T1000 (cell line): ENCODE measurements at places on chromosomes 1 and 21.

DNA sequence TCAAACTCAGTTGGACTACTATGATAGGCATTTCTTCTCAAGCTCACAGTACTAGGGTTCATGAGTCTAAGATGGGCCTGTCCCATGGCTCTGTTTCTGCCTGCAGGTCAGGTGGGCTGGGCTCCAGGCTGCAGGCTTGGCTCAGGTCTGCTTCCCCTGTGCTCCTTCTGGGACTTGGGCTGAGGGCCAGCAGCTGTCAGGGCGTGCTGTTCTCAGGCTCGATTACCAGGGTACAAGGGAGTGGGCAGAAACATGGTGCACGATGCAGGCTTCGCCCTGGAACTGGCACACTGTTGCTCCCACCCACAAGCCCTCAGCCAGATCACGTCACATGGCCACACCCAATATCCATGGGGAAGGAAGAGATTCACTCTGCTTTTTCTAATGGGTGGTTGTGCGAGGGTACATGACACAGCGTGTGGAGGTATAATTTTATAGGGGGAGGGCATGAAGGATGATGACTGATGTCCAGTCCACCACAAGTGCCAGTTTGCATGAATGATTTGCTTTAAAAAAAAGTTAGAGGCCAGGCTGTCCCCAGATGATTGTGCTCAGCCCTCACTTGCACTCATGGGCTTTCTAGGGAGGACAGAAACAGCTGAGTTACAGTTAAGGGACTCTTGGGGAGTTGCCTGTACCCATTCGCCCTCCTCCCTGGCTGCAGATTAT lies 118.0 kb downstream of the ACTL8 start:
- DNase-seq: no peak

- no peak for DNase-seq
These were observed 6.3 kb upstream of the CHI3L2 start for GRCh38 chr1:111221276-111221632.

DNA sequence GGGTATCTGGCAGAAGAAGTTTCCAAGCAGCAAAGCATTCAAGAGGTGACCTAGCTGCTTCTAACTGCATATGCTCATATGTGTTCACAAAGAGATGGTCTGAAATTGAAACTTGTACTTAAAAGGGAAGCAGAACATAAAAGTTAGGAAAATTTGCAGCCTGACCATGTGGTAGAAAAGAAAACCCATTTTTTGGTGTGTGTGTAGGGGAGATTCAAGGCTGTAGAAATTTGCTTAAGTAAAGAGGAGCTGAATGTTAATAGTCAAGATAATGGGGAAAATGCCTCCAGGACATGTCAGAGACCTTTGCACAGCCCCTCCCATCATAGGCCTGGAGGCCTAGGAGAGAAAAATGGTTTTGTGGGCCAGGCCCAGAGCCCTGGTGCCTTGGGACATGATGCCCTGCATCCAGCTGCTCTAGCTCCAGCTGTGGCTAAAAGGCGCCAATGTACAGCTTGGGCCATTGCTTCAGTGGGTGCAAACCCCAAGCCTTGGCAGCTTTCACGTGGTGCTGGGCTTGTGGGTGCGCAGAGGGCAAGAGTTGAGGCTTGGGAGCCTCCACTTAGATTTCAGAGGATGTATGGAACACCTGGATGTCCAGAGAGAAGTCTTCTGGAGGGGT lies 54.9 kb downstream of the DHRS3 start:
- no peak for DNase-seq

DNA sequence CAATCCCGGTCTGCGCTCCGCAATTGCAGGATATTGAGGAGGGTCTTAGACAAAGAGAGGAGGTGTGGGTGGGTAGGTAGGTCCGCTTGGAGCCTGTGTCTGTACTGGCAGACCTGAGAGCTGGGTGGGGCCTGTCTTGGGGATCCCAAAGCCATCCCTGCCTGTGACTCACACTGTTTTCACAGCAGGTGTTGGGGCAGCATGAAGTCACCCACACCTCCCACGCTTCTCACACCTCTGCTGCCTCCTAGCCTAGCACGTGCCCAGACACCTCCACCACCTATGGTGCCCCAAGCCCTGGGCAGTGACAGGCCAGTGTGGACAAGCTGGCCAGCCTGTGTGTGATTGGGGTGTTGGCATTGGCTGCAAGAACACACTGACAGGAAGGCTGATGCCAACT lies 65.7 kb upstream of the ECE1 start:
- DNase-seq: no peak

DNA sequence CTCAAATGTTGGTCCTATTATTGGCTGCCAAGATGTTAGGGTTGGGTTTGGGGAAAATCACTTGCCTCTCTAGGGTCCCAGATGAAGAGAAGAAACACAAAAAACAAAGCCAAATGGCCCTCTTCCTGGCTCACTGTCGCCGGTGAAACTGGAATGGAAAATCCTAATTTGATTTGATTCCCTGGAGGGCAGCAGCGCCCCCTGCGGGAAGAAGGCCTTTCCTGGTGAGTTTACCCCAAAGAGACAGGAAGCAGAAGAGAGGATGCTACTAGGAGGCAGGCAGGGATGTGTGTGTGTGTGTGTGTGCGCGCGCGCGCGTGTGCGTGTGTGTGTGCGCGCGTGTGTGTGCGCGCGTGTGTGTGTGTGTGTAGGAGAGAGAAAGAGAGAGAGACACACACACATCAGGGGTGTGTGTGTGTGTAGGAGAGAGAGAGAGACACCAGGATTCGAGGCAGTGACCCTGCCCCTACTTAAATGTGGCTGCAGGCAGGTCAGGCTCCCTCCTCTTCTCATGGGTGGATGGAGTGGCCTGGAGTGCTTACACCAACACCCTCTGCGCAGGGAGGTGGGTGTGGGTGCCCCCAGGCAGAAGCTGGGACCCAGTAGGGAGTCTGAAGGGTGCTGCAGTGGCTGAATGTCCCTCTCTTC lies 3.1 kb upstream of the SELENON start:
- DNase-seq: peak; percentile 33

- DNase-seq: no peak
These were observed 243.1 kb downstream of the CACNA1E start for GRCh38 chr1:181726320-181727012.

DNA sequence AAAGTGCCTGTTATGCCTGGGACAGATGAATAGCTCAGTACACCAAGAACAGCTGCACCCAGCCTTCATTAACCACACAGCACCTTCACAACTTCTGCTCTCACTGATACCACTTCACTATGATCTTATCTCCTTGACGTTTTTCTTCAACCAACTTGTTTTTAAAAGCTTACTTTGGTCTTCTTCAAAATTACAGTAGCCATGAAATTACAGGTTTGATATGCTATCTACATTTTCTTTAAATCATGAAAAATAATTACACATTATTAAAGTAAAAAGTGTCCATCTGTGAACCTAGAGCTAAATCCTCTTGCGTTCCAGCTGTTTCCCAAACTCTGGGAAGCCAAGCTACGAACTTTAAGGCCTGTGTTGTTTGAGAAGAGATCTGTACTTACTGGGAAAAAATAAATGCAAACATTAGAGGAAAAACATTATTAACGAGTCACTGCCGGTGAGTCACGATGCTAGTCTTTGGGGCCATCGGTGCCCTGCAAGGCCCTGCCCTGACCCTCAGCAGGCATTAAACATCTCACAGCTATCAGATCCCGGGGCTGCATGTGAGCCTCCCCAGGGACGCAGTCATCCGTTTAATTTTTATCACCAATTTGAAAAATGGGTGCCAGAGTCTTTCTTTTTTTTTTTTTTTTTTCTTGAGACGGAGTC lies 56.3 kb upstream of the GPR153 start:
- peak; percentile 14 for DNase-seq

GRCh38 chr1:95752515-95753381 lies 518.7 kb downstream of the RWDD3 start:
- DNase-seq: no peak

DNA sequence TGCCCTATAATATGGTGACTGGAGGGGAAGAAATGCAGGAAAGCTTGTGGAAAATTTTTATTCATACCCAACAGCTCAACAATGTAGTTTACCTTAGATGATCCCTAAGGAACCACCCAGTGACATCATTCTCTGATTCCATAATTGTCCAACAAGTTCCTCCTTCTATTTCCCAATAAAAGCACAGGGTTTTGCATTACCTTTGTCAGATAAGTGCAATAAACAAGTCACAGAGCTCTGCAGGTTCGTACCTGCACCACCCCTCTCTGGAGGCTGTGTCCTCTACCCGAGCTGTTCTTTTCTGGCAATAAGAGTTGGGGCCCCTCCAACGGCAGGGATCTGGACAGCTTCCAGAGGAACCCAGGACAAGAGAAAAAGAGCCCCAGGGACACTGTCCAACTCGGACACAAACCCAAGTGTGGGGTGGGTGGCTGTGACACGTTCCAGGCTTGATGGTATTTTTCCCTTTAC lies 38.8 kb downstream of the RCAN1 start:
- DNase-seq: no peak
